T-helper 2 cell (primary cell): ENCODE measurements at places on chromosomes 12 and 14.

DNA sequence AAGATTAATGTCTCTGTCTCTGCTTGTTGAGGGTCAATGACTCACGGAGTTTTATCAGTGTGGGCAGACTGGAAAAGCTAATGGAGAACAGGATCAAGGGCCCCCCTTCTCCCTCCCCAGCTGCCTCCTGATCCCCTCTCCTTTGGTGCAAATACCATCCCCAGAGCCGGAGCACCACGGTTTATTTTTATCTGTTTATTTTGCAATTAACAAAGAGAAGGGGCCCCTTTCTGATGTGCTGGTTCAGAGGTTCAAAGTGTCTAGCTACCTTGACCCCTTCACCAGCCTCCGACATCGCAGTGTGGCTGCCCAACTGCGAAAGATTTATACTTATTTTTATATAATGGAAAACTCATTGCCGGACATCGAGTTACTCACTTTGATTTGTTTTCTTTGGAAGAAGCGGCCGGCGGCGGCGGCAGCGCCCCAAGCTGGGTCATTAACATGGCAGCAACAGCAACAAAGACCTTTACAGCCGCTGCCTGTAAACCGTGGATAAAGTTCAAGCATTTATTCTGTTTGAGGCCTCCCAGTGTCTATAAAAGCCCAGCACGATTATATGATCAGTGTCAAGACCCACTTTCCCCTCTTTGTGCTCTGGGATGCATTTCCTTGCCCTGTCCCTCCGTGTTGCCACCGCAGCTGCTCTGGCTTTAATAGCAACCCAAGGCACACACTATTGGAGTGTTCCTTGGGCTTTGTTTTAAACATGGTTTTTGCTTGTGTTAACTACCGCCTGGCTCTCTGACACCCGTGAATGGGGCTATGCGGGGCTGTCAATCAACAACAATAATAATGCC, 47.4 kb upstream of the PARP11 start:
- no peak for DNase-seq

- DNase-seq: no peak
Observed at GRCh38 chr12:128794661-128795529, 28.9 kb downstream of the SLC15A4 start.

DNA sequence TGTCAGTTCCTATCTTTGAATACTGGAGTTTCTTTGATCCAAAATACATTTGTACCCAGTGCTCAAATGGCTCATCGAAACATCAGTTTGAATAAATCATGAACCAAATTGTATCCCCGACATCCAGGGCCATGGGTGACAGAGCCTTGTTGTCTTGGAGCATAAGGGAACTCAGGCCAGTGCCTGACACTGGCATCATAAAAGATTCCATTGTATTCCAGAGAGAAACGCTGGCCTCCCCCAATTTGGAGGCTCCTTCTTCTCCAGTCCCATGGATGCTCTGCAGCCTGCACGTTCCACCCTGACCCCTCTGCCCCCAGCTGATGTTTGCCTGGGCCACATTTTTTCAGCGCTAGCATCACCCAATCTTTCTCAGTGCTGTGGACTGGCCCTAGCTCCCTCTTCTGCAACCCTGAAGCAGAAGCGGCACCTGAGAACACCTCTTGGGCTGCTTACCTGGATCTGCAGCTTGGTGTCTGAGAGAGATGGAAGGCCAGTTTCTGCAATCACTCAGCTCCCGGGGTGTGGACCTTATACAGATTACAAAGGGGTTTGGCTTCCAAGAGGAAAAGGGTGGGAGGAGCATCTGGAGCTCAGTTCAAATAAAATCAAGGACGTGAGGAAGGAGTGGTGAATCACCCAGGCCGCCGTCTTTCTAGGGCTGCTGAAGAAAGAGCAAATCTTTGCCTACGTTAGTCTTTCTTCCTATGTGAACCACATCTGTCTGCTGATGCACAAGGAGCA, at the start of gene RNASE1:
RNASE1 (minus strand) TSS at position 504 of the 744 bp plus-strand sequence. CDS start 776 bp downstream, outside the sequence.
- DNase-seq: no peak

DNA sequence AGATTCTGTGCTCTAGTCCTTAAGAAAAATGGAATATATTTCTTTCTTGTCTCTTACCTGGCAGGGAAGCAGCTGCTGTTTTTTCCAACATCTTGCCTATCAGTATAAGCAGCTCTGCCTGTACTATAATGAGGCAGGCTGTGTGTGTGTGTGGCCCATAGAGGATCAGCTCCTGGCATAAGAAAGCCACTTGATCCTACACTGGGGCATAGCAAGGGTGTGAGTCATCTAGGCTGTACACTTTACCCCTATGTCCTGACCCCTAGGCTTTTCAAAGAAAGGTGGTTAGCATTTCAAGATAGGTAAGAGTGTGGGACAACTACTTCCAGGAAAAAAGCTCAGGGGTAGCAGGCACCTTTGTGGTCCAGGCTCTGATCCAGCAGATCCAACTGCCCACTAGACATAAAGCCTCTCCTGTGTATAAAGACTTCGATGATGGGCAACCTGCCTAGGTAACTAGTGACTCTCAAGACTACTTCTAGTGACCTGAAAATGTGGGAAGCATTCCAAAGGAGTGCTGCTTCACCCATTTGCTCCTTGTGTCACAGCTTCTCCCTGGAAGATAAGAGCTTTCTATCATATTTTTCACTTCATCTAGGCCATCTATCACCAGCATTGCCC, 4.9 kb upstream of the SENP1 start:
- DNase-seq: no peak

DNA sequence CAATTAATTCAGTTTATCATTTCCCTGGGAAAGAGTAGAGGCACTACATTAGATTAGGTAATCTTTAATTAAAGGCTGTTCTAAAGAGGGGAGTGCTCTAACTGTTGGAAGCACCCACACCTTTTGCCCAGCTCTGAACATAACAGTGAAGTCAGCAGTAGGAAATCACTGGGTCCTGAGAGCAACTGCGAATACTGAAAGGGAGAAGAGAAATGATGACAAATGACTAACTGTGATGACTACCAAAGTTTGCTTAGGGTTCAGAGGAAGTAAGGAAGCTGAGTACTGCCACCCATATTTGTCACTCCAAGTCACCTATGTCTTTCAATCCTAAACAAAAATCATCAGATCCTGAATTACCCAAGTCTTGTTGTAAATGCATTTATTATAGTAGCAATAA, 140.6 kb downstream of the EPS8 start:
- DNase-seq: no peak

DNA sequence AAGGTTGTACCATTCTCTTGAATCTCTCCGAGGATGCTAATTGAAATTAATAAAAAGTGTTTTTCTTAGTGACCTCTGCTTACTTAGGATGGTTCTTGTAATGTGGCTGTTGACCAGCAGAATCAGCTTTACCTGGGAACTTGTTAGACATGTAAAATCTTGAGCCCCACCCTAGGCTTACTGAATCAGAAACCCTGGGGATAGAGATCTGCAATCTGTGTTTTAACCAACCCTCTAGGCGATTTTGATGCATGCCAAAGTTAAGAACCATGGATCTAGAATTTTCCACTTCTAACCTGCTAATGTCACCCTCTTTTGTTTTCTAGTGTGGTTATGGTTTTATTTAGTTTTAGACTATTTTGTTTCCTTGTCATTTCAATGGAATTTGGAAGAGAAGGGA, 6.5 kb downstream of the NUBPL start:
- DNase-seq: no peak

DNA sequence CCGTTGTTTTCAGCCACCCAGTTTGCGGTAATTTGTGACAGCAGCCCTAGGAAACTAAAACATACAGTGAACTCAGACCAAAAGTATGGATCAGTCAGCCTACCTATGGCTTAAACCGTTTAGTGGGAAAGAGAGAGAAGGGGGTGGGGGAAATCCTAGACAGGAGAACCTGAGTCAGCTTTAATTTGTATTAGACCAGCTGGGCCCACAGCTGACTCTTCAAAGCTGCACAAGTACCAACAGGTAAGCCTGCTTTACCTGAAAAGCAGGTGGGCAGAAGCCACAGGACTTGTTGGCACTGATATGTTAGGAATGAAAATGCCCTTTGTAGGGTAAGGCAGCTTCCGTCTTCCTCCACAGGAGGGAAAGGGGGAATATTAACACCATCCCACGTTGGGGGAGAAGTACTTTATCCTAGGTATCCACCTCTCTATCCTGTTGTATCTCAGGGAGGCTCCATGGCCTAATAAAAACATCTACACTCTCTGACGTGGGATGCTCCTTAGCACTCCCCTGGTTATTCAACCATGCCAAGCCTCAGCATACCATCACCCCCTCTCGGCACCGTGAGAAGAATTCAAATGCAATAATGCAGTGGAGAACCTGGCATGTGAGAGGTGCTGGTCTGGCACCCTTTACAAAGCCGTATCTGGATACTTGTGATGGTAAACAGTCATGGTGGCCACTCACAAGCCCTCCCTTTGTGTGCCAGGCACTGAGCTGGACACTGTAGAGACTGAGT, 70.3 kb downstream of the STON2 start:
- DNase-seq: no peak

- no peak for DNase-seq
Observed at GRCh38 chr12:21602774-21603173, 1.9 kb downstream of the GYS2 start.

DNA sequence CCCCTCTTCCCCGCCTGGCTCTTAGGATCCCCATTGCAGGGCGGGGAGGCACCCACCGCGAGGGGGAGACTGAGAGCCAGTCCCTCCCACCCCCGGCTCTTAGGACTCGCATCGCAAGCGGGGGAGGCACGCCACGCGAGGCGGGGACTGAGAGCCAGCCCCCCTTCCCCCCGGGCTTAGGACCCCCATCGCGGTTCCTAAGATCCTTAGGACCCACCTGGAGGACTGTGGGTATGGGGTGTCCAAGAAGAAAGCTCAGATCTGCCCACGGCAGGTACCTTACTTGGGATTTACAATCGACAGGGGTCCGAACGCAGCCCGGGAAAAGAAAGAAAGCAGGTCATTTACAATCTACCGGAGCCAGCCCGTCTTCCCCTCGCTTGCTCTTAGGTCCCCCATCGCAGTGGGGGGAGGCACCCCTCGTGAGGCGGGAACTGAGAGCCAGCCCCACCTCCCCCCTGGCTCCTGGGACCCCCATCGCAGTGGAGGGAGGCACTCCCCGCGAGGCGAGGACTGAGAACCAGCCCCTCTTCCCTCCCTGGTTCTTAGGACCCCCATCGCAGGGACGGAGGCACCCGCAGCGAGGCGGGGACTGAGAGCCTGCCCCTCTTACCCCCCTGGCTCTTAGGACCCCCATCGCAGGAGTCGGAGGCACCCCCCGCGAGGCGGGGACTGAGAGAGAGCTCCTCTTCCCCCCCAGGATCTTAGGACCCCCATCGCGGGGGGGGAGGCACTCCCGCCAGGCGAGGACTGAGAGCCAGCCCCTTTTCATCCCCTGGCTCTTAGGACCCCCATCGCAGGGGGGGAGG, 43.7 kb downstream of the DDX11 start:
- peak; percentile 40 for DNase-seq

- no peak for DNase-seq
Observed at GRCh38 chr12:113208041-113208934, 13.0 kb upstream of the TPCN1 start.

- DNase-seq: no peak
Observed at GRCh38 chr12:109817627-109818231, 15.5 kb downstream of the TRPV4 start.

- DNase-seq: no peak
Observed at GRCh38 chr12:62647586-62647985, 181.0 kb downstream of the MON2 start.
